ENCODE measurements at places on chromosomes 11 and 22.
A peak's percentile ranks its signal among the peaks of the same experiment; 100 is the strongest.

GRCh38 chr22:29883775-29884097, 762 bp downstream of the MTMR3 start:
- no peak for DNase-seq

DNA sequence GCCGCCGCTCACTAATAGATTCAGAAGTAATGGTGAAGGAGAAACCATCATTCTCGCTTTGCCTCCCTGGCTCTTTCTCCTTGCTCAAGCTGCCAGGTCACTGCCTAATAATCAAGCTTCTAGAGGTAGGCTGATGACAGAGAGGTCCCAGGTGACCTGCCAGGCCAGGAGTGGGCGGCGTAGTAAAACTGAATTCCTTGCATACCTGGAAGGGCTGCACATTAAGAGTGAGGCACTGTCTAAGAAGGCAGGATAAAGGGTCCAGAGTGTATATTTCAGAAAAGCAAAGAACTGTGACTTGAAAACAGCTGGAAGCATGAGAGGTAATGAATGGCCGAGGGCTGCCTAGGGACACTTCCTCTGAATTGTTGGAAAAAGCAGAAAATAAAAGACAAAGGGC, 4.1 kb downstream of the SYT13 start:
- DNase-seq: no peak

- no peak for DNase-seq
Observed at GRCh38 chr11:48024635-48025071, 44.3 kb downstream of the PTPRJ start.

DNA sequence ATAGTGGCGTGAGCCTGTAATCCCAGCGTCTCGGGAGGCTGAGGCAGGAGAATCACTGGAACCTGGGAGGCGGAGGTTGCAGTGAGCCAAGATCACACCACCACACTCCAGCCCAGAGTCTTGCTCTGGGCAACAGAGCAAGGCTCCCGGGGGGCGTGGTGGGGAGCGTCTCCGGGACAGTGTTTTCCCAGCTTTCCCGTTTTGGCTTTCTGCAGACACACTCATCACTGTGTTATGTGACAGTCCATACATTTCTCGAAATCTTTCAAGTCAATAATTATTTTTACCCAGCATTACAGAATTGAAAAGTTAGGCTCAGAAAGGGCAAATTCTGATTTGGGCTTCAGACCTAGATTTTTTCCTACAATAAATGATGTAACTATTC, 31.7 kb downstream of the NEAT1 start:
- peak; percentile 27 for DNase-seq

GRCh38 chr11:86246293-86246675, 1.7 kb downstream of the EED start:
- no peak for DNase-seq

DNA sequence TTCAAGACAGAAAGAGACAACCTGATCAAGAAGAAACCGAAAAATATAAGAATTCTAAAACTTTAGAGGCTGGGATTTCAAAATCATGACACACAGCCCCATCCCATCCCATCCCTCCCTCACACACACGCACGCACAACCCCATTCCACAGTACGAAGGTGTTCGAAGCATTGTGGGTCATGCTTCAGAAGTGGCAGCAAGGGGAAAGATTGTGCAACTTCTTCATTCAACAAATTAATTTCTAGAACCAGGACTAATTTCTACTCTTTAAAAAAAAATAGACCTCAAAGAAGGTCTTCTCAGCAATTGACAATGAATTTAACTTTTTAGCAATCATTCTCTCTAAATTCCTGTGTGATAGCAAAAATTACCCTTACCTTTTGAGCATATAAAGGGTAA, 867 bp downstream of the SPA17 start:
- no peak for DNase-seq

DNA sequence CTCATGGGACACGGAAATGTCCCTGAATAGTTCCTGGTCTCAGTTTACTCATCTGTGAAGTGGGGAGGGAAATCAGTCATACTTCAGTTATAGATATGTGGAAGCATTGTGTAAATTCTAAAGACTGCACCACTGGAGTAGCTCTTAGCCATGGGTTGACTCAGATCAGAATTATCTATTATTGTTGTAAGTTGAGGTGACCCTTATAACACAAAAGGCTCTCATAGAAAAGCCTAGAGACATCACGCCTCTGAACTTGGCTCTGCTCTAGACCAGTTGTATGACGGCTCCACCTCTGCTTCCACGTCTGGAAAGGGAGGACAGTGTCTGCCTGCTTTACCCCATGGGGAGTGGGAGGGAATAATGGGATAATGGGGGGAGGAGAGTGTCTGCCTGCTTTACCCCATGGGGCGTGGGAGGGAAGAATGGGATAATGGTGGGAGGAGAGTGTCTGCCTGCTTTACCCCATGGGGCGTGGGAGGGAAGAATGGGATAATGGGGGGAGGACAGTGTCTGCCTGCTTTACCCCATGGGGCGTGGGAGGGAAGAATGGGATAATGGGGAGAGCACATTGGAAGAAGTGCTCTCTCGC, 98.2 kb downstream of the AMOTL1 start:
- DNase-seq: no peak

DNA sequence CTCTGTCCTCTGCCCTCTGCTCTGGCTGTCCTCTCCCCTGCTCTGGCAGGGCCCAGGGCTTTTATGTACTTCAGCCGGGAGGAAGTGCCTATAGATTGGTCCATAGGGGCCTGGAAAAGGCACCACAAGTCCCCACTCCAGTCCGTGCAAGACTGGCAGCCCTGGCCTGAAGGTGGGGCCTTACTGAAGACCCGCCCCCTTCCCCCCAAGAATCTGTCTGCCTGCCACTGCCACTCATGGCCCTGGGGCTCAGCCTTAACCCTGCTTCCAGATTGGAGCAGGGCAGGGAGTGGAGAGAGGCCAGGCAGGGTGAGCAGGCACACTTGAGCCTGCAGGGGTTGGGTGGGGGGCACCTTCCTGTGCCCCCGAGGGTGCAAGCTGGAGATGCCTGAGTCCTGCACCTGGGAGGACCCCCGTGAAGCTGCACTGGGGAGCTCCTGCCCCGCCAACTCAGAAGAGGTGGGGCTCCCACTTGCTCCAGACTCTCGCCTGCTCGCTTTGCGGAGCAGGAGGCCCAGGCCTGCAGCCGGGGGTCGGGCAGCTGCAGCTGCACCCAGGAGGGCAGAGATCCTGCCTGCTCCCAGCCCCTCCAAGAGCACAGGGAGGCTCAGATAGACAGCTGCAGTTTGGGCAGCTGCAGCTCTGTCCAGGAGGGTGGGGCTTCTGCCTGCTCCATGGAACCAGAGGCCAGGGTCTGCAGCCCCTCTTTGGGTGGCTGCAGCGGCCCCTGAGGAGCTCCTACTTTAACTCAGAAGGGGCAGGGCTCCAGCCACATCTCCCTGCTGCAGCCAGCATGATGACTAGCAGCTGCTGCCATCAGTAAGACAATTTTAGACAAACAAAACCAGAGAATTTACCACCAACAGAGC, 51.0 kb upstream of the SC5D start:
- no peak for DNase-seq

DNA sequence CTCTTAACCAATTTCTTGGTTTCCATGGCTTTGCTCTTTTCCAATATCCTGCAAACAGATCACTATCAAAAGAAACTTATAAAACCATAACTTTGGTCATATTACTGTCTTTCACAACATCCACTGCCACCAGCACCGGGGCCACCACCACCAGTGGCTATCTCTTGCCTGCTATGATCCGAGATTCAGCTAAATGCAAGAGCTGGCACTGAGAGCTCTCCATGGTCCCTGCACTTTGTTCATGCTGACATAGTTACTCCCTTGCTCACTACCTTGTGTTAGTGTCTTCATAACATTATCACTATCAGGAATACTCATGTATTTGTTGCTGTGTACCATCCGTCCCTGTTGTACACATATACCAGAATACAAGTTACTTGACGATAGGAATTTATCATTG, 299.0 kb downstream of the ETS1 start:
- no peak for DNase-seq

- no peak for DNase-seq
Observed at GRCh38 chr11:30423886-30424285, 101.0 kb downstream of the ARL14EP start.

GRCh38 chr11:3370311-3370870, 8.6 kb downstream of the ZNF195 start:
- DNase-seq: no peak

GRCh38 chr22:32957200-32957803, 100.9 kb downstream of the SYN3 start:
- no peak for DNase-seq

GRCh38 chr11:118200901-118201680, 23.7 kb downstream of the JAML start:
- no peak for DNase-seq

GRCh38 chr11:112298535-112298934, 37.9 kb upstream of the PLET1 start:
- peak; percentile 78 for DNase-seq

GRCh38 chr22:43742154-43742950, 69.8 kb downstream of the EFCAB6 start:
- DNase-seq: no peak

DNA sequence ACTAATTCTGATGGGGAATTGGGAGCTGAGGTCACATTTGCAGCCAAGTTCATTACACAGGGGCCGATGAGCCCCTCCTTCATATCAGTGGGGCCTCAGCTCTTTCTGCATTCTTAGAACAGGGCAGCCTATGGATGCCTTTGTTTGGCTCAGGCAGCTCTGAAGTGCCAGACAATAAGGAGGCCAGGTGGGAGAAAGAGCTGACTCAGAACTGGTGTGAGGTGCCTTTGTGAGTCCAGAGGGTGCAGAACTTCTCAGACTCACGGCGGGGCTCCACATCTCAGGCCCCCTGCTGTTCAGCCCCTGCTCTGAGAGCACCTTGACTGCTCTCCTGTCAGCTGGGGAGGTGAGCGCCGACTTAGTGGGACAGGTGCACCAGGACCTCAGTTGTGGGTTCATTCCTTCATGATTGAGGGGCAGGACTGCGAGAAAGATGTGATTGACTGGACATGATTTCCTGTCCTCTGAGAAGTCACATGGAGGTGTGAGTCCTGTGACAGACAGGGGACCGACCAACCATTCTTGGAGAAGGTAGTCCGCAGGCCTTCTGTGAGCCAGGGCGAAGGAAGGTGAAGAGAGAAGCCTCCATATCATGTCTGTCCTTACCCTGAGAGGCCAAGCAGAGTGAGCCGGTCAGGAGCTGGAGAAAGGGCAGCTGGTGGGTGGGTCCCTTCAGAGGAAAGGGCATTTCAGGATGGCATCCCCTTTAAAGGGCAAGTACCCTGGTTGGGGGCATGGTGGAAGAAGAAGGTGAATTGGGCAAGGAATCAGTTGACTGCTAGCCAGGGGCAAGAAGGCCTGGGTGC, 245.0 kb upstream of the TBCEL start:
- no peak for DNase-seq

DNA sequence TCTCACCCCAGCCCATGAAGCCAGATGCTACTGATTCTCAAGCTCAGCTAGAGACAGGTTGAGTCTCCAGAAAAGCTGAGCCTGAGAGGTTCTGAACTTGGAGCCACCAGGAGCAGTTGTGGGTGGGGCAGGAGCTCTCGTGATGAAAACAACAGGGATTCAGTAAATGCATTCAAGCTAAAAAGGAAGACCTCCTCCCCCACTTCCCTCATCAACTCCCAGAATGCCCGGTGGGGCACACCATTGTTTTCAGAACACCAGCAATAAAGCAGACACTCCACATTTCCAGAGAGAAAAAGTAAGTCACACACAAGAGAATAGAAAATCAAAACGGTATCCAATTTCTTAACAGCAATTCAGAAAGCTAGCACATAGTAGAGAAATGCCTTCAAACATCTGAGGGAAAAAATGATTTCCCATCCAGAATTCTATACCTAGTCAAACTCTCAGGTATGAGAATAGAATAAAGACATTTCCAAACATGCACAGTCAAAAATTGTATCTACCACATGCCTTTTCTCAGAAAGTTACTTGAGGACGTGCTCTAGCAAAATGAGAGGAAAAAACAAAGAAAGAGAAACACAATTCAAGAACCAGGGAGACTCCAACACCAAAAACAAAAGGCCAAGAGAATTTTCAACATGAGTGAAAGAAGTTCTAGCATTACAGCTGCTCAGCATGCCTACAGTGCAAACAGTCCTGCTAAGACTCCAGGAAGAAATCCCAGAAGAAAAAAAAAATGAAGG, 56.8 kb downstream of the CDKN1C start:
- no peak for DNase-seq

- no peak for DNase-seq
Observed at GRCh38 chr11:92595052-92595451, 370.4 kb downstream of the FAT3 start.

DNA sequence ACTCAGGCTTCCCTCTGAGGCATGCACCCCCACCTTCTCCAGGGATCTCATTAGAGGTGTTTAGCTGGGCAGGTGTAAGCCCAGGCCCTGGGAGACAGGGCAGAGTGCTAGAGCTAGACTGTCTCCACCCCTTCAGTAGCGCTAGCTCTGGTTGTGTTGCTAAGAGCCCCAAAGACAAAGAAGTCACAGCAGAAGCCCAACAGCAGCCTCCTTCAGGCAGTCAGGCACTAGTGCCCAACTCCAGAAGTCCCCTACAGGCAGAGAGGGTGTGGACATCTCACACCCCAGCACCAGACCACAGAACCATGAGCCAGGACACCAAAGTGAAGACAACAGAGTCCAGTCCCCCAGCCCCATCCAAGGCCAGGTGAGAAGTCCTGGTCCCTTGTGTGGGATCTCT, at the start of gene CNGA4:
Gene CNGA4 (plus strand): TSS at position 188 of the 400 bp plus-strand sequence. CDS start 118 bp downstream, at position 306.
- no peak for DNase-seq

- DNase-seq: no peak
Observed at GRCh38 chr22:49084206-49084605, 743.5 kb downstream of the BRD1 start.

DNA sequence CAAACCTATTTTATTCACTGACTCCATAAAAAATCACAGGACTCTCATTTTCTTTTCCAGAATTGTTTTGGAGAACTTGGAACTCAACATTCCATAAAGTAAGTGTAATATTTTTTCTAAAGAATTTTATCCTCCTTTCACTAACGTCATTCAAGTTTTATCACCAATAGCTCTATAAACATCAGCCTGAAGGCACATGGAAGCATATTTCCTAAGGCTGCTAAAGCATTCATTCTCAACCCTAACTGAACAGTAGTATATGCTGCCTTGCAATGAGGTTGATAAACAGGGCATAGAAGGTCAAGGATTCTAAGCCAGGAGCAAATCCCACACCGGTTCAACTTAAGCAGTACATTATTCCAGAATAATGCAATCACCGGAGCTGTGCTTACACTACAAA, 273.9 kb downstream of the RAB38 start:
- no peak for DNase-seq

GRCh38 chr11:124676386-124676785, 2.7 kb downstream of the SPA17 start:
- no peak for DNase-seq

DNA sequence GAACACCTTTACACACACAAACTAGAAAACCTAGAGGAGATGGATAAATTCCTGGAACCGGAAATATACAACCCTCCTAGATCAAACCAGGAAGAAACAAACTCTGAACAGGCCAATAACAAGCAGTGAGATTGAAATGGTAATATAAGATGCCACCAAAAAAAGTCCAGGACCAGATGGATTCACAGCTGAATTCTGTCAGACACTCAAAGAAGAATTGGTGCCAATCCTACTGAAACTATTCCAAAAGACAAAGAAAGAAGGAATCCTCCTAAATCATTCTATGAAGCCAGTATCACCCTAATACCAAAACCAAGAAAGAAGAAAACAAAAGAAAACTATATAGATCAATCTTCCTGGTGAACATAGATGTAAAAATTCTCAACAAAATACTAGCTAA, 33.9 kb downstream of the PIWIL3 start:
- DNase-seq: no peak
